Fibroblast of mammary gland (primary cell): ENCODE measurements at places on chromosomes 11 and 22.

DNA sequence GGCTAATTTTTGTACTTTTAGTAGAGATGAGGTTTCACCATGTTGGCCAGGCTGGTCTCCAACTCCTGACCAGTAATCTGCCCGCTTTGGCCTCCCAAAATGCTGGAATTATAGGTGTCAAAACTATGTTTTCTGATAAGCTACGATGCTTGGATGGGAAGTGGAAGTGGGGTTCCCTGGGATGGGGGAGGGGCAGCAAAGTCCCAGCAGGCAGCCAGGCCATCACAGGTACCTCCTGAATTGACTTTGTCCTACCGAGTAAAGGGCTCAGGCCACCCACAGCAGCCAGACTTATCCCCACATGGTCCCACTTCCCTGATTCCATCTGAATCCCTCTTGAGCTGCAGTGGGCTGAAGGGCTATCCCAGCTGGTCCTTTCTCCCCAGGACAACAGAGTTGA, 6.9 kb downstream of the FTH1 start:
- DNase-seq, result no peak

DNA sequence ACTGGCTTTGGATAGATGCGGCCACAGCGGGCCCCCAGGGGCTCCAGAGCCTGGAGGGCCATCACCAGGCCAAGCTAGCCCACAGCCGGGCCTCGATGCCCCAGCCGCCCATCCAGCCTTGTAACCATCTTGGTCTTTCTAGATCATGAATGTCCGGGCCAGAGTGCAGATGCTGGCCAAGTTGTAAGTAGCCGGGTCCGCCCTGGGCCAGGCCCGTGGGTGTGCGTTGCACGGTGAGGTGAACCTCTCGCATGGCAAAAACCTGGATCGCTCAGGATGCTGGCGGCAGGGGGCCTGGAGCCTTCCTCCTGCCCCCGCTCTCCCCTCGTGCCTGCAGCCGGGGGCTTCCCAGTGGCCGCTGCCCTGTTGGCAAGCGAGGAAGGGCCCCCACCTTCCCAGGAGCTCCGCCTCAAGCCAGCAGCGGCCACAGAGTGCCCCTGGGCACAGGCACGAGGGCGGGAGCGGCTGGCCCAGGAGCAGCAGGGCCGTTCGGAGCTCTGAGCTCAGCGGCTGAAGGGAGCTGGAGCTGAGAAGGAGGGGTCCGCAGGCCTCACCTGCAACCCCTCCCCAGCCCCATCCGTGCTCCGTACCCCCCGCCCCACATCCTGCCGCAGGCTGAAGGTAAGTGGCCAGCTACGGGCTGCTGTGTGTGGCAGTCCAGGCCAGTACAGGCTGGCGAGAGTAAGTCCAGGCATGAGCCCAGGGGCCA, 10.9 kb upstream of the MRPL23 start:
- no peak for DNase-seq

- no peak for DNase-seq
Observed at GRCh38 chr11:68691402-68691784, 7.0 kb downstream of the GAL start.

DNA sequence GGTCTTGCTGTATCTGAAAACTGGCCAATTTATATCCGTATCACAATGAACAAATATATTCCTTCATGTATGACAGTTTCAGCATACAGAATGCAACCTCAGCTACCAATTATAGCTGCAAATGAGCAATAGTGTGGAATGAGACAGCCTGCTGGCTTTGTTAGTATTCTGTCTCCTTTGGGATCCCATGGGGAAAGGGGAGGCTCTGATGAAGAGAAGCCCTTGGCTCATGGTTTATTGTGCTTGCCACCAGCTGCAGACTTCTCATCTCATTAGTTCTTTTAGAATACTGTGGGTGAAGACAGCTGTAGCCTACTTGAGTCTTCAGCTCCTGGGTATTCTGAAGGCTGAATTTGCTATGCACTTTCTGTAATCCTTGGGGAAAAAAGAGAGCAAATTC, 42.4 kb downstream of the PITPNB start:
- DNase-seq, result peak; percentile 72

GRCh38 chr22:42114721-42115120, 15.9 kb downstream of the CYP2D6 start:
- peak; percentile 36 for DNase-seq
